Hematopoietic multipotent progenitor cell (in vitro differentiated cells): ENCODE measurements at places on chromosomes 2 and 18. TPM values are rescaled to one million over a fixed set of nuclear protein-coding genes. Genes with fewer than 3 reads are reported as not detected.

GRCh38 chr18:51757255-51757924 is 559.9 kb upstream of the MEX3C start:
- no peak for DNase-seq

GRCh38 chr18:50398947-50399346 is 24.1 kb downstream of the SKA1 start:
- DNase-seq = no peak

Gene CPO
- not detected for total RNA-seq

Gene SPDYA
- 0.27 TPM for total RNA-seq

DNA sequence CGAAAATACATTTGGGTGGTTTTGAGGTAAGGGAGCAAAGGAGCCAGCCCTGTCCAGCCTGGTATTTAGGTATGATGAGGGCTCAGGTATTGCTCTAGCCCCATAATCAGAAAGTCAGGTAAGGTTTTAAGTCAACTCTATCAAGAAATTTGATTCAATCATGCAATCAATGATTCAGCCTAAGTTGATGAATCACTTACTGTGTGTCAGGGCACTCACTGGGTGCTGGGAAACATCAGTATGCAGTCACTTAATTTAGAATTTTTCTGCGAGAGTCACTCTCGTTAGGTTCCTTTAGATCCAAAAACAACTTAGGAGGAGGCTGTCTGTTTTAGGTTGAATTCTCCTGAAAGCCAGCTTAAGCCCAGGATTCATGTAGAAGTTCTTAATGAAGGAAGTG is 17.7 kb upstream of the SERPINB2 start:
- no peak for DNase-seq

- no peak for DNase-seq
These were observed 516.7 kb downstream of the ERBB4 start for GRCh38 chr2:212021947-212022346.

DNA sequence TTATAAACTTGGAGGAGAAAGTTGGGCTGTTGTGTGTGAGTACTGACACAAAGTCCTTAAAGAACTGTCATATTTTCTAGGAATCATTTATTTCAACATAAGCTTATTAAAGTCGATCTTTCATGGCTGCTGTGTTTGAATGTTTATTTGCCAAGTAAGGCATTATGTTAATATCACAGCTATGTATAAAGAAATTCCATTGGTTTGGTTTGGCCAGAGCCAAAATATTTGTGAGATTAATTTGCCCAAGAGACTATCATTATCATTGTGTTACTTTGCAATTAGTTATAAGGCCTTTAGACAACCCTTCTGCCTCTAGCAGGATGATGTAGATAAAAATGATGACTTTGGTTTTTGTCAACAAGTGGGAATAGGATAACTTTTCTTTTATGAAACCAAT is 240.6 kb upstream of the NT5C1B start:
- DNase-seq = no peak

- DNase-seq = no peak
These were observed 64.0 kb upstream of the PMAIP1 start for GRCh38 chr18:59835605-59836379.

Gene STEAP3
- 13.5 TPM for total RNA-seq

DNA sequence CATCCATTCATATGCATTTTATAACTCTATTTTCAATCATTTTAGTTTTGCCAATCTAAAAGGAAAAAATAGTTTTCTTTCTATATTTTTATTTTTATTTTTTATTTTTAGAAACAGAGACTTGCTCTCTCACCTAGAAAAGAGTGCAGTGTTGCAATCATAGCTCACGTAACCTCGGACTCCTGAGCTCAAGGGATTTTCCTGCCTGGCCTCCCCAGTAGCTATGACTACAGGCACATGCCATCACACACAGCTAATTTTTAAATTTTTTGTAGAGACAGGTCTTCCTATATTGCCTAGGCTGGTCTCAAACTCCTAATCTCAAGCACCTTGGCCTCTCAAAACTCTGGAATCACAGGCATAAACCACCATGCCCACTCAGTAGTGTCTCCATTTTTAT is 125.5 kb upstream of the XIRP2 start:
- no peak for DNase-seq

DNA sequence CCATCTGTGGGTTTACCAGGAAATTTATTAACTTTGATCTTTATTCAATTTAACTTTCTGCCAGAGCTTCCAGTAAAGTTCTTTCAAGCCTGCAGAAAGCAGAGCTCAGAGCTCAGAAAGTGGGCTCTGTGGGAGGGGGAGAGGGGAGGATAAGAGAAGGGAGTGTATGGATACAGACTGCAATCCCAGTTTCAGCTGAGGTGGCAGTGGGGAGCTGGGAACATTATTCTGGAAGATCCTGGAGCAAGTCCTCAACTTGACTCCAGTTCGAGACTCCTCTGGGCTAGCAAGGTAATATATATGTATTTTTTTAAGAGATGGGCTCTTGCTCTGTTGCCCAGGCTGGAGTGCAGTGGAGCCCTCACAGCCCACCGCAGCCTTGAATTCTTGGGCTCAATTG is 108.9 kb upstream of the NABP1 start:
- no peak for DNase-seq

DNA sequence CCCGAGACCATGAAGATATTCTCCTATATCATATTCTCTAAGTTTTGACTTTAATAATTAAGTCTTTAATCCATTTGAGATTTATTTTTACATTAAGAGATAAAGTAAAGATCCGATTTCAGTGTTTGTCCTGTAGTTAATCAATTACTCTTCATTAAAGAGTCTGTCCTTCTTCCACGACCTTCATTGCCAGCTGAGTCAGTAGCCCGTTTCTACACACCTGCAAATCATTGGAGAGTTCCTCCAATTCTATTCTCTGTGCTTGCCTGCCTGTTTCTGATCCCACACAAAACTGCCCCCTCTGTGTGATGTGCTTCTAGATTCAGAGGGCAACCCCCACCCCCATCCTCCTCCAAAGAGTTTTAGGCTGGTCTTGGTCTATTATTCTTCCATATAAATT is 119.2 kb downstream of the KCNF1 start:
- DNase-seq = no peak

DNA sequence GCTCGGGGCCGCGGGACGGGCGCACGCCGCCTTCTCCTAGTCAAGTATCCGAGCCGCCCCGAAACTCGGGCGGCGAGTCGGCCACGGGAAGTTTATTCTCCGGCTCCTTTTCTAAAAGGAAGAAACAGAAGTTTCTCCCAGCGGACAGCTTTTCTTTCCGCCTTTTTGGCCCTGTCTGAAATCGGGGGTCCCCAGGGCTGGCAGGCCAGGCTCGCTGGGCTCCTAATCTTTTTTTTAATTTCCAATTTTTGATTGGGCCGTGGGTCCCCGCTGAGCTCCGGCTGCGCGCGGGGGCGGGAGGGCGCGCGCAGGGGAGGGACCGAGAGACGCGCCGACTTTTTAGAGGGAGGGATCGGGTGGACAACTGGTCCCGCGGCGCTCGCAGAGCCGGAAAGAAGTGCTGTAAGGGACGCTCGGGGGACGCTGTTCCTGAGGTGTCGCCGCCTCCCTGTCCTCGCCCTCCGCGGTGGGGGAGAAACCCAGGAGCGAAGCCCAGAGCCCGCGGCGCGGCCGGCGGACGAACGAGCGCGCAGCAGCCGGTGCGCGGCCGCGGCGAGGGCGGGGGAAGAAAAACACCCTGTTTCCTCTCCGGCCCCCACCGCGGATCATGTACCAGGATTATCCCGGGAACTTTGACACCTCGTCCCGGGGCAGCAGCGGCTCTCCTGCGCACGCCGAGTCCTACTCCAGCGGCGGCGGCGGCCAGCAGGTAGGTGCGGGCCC is 617 bp downstream of the FOSL2 start:
- DNase-seq = no peak

Gene DSC3
- not detected for total RNA-seq

Gene C2orf81
- total RNA-seq = 2.7 TPM

Gene AQP12B
- total RNA-seq = under 0.01 TPM

- no peak for DNase-seq
These were observed 361.2 kb downstream of the LRRTM4 start for GRCh38 chr2:77161009-77161408.

Gene LRRFIP1
- total RNA-seq = 65.2 TPM

DNA sequence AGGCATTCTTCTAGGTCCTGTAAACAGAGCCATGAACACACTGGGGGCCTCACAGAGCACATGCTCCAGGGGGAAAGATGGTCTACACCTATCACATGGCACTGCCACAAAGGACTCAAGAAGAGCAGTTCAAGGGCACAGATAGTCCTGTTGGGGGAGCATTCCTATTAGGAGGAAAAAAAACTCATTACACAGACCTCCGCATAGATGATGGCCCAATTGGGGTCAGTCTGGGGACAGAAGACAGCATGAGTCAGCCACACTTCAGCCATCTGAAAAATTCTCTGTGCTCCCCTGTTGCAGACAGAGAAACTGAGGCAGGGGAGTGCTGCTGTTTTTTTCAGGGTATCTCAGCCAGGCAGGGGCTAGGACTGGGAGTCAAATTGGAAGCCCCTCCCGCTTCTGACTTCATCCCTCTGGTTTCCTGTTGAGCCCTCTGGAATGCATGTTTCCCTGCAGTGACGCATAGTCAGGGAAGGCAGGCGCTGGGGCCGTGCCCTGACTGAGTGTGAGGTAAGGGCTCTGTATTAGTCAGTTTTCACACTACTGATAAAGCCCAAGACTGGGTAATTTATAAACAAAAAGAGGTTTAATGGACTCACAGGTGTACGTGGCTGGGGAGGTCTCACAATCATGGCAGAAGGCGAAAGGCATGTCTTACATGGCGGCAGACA is 67.9 kb downstream of the RHOB start:
- DNase-seq = no peak

DNA sequence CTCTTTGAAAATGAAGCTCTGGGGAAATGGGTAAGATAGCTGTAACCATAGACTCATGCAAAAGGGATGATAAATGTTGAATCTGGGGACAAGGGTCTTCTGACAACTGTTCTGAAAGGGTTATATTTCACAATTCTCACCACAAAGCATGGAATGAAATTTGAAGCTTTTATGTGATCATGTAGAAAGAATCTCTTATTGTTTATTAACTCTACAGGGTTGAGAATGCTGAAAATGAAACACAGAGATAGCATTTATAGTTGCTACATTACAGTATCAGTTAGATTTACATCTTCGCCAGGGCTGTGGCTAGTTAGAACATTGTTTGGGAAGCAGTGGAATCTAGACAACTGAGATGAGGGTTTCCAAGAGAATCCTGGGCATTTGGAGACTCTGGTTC is 97.4 kb upstream of the LHCGR start:
- DNase-seq = no peak

Gene AMER3
- total RNA-seq = under 0.01 TPM

- DNase-seq = no peak
These were observed 109.3 kb downstream of the ADCYAP1 start for GRCh38 chr18:1013951-1014350.

DNA sequence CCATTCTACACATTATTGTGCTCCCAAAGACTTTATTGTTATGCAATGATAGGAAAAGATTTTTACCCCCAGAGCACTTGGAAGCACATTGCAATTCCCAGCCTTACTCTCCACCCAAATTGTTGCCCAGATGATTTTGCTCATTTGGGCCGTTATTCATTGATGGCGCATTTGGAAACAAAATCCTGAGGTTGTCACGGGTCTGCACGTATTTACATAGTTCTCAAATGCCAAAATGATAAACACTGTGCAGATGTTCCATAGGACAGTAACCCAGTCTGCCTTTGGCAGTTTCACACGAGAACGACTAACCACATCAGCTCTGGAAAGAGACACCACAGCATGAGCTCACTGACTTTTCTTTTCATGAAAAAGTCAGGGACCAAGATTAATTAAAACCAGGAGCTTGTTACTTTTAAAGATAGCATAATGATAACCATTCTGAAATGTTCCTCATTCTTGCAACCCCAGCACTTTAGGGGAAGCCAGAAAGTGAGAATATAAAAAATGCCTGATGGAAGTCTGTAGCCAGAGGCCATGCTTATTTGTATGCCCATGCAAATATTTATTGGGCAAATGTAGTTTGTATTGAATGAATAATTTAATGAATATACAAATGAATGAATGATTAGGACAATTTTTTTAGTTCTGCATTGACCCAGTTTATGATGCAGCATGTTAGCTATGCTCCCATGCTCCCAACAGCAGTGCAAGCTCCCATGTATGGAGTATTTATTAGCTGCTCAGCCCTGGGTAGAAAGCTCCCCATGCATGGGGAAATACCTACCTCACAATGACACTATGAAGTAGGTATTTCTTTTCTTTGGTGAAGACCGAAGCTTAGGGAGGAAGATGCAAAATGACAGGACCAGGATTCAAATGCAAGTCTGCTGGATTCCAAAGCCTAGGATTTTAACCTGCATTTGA is 84.6 kb downstream of the MAIP1 start:
- DNase-seq = no peak

DNA sequence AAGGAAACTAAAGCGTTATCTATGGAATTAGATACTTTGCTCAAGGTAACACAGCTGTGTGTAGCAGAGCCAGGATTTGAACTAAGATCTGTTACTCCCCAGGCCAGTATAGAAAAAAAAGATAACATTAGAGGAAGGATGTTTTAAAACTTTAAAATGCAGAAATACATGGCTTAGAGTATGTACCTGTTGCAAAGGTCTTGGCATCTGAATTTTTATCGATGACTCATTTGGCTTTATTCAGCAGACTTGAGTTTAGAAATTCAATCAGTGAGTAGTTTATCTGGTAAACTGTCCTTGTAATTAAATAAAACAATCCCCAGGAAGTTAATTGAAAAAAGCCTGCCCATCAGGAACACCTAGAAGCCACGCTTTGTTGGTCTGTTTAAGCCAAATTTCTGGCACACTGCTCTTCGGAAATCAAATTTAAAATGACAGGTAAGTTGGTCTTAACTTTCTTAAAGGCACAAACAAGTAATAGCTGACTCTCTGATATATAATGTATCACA is 36.9 kb downstream of the SCN9A start:
- DNase-seq = no peak

Gene ITGA6
- 25.3 TPM for total RNA-seq

- no peak for DNase-seq
These were observed 447.7 kb upstream of the FANCL start for GRCh38 chr2:58688813-58689212.

GRCh38 chr2:178296394-178297090 is 102.2 kb downstream of the OSBPL6 start:
- no peak for DNase-seq

GRCh38 chr2:177531706-177532105 is 139.1 kb downstream of the AGPS start:
- DNase-seq = no peak

DNA sequence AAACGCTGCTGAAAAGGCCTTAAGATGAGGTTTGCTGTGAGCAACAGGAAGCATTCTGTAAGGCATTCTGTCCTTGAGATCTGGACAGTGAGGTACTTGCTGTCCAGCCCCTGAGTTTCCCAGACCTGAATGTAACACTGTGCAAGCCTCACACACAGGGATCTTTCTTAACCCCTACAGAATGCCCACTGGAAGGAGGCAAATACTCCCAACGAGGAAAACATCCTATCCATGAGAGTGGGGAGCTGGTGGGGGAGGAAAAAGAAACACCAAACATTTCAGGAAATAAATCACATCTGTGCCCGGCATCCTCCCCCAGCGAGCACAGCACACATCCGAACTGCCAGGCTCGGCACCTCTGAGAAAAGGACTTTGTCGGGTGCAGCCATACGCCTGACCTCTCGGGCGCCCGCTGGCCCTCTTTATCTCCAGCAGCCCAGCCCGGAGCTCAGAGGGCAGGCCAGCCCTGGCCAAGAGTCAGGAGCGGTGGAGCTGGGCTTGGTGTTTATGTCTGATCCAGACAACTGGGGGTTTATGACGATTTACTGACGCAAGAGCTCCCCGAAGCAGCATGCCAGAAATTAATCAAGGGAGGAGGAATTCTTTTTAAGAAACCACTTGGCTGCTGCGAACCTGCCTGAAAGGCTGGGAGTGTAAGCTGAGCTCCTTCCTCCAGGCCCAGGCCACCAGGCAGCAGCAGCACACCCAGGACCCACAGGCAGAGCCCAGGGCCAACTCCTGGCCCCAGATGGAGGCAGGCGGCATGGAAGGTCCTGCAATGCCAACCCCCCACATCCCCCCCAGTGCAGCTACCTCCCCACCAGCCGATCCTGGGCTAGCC is 72.2 kb downstream of the HDAC4 start:
- no peak for DNase-seq
